ELF-1 (cell line): ENCODE measurements at places on chromosomes 5 and 9.

DNA sequence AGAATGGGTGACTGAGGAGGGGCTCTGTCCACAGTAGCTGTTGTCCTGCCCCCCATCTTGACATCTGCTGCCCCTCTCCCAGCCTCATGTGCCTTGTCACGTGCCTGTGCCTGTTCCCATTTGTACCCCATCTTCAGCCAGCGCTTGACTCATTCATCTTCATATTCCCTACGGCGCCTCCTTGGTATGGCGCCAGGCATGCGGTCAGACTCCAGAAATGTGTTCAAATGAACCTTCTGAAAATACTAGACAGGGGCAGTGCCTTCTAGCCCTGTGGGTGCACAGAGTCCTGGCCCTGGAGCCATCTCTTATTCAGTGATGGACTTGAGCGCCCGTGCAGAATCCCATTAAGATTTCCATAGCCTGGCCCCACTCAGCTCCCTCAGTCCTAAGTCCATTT is 46.2 kb downstream of the CFAP77 start:
- no peak for DNase-seq

DNA sequence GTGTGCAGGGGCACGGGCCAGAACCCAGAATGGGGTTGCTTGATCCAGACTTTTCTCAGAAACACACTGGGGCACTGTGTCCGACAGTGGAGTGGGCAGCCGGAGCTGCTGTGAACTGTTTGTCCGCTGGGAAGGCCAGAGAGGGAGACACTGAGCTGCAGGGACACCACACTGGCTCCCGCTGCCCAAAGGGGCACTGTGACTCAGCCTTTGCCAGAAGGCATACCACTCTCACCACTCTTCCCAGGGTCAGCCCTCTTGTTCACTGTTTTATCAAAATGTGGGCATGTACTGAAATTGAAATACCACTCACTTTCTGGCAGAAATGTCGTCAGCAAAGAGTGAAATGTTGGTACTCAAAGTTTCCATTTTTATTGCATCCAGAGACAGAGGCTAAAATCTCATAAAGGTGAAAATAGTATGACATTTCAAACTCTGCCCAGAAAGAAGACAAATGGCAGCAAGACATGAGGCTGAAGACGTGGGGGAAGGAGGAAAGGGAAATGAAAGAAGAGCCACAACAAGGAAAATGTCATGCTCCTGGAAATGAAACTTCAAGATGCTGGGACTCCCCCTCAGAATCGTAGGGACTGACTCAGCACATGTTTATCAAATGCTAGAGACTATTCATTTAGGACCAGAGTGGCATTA is 4.5 kb upstream of the IL7R start:
- DNase-seq, result no peak

DNA sequence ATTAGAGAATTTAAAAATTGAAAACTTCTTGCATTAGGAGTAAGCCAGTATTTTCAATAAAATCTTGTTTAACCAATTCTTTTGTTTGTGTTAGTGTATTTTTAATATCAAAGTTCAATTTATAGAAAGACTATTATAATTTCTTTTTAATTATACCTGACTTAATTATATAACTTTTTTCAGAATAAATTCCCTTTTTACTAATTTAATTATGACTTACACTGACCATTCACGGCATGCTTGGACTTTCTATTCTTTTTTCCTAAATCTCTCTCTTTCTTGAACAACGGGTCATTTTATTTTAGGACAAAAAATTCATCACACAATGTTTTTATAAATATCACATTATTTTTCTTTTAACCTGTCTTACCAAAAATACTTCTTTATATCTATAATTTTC is 555.3 kb upstream of the PTGER4 start:
- DNase-seq, result no peak

DNA sequence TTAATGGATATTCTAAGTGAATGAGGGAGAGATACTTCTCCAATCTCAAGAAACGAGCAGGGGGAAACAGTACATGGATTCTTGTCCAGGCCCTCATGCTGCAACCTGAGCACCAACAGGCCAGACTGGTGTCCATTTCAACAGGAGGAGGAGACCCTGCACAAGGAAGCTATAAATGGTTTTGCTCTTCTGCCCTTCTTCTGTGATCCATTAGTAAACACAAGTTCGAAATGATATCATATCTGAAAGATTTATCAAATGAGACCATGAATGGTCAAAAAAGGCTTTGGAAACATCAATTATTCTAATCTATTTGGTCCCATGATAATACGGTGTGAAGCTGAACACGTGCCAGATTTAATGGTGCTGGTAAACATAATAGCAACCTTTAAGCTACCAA is 109.8 kb downstream of the NR6A1 start:
- DNase-seq, result peak; percentile 14

GRCh38 chr5:79612667-79613198 is 492 bp downstream of the TENT2 start:
- no peak for DNase-seq

DNA sequence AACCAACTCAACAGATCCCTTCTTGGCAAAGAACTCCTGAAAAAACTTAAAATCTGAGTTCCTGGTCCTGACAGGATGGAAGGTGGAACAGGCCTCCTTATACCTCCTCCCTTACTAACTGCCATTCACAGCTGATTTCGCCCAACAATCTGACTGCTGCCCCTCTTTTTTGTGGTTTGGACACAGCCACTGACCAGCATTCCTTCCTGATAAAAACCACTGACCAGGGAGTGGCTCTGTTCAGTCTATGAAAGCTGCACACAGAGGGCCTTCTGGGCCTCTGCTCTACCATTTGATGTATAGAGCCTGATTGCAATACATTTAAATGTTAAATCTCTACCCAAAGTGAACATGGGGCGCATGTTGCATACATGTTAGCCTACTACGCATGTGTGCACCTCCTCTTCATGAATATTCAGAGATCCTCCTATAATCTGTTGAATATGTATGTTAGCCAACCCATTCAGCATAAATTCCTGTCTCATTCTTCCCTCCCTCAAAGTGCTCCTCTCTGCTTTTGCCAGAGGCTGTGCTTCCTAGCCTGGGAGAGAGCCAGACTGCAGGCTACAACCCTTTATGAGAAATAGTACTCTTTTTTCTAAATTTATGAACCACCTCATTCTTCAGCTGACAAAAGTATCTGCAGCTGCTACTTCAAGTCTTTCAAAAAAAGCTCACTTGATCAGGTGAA is 93.7 kb upstream of the MRPS30 start:
- no peak for DNase-seq

- no peak for DNase-seq
These were observed 41.0 kb downstream of the KCNMB1 start for GRCh38 chr5:170348137-170348633.

DNA sequence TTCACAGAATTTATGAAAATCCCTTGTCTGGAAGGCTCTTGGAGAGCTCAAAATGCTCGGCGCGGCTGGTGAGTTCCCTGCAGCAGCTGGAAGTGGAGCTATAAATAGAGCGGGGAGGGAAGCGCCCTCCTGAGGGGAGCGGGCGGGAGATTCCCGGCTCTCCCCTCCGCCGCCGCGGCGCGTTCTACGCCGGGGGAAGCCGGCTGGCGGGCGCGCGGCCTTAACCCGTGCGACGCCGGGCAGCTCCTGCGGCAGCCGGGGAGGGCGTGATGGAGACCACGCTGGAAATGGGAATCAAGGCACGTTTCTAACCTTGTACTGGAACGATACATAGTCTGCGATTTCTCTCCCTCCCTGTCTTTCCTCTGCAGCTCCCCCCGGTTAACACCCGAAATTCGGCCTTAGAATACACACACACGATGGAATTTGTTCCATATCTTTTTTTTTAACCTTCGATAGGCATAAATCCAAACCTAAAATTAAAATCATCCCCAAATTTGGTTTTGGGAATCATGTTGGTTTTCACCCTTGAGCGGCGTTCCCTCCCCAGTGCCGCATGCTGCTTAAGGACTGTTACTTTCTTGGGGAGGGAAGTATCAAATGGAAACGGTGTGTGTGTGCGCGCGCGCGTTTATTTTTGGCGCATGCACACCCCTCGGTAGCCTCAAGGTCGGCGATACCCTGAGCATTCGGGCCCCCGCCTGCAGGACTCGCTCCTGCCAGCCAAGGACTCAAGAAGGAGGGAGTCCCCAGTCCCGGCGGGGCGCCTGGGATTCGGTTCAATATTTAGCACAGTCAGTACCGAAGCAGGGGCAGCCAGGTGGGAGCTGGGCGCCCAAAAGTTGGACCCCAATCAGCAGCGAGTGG is 306.3 kb upstream of the KCNN2 start:
- DNase-seq, result peak; percentile 88

DNA sequence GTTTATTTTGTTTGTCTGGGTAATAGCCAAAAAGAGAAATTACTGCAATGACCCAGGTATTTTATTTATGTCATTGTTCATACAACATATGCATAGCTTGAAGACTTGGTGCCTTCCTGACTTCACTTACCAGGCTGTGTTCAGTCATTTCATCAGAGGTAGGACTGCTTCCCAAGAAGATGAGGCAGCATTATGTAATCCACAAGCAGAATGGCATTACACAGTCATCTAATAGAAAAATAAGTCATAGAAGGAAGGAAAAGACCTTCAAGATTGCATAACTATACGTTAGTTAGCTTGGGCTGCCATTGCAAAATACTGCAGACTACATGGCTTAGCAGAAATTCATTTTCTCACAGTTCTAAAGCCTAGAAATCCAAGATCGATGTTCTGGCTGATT is 167.5 kb downstream of the NMUR2 start:
- DNase-seq, result no peak

GRCh38 chr5:79581535-79581934 is 30.7 kb upstream of the TENT2 start:
- DNase-seq, result no peak

DNA sequence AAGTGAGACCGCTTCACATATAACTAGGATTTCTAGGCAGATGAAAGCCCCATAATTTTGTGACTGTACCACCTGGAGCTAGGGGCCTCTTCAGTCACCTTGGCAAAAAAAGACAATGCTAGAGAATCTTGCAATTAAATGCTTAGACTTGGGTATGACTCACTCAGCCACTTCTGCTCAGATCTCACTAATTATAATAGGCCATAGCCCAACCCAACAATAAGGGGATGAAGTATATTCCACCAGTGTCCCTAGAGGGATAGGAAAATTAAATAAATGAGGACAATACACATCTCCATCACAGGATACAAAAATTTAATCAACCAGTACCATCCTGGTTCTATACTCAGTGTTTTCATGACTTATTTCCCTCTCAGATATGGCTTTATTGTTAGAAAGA is 1079.9 kb upstream of the C9orf72 start:
- DNase-seq, result no peak

DNA sequence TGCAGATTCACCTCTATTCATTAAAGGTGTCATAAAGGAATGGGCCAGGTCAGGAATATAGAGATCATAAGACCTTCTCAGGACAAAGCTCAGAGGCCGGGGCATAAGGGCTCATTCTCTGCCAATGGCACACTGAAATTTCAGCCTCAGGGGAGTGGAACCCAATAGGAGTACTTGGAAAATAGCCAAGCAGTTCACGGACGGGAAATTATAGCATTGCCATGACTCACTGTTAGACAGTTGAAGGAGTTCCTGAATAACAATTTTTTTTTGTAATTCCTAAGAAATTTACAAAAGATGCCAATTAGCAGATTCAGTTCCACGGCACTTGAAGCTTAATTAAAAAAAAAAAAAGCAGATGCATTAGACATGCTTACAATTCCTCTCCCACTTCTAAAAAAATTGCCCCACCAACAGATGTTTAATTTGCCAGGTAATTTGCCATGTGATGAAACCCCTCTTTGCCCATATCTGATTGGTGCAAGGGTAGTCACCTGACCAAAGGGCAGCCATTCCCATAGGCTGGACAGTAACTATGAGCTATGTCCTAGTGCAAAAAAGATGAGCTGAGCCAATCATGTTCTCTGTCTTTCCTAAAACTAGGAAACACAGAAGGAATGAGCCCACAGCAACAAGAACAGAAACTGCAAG is 58.6 kb downstream of the PTCD2 start:
- no peak for DNase-seq

- DNase-seq, result no peak
These were observed 42.4 kb downstream of the OSTF1 start for GRCh38 chr9:75130621-75131230.

DNA sequence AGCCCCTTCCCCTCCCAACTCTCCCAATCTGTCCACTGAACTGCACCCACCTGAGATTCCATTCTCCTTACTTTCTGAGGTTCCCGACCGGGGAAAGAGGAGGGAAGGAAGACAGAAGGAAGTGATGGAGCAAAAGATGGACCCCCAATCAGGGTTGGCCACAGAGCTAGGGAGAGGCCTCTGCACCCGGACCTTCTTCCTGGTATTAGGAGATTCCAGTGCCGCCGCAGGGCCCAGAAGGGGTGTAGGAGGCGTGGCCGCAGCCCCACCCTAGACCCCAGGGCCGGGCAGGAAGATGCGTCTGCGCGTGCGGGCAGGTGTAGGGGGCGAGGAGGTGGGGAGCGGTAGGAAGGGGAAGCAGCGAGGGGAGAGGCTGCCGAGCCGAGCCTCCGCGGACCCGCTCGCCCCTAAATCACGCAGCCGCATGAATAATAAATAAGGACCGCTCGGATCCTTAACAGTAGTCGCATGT is 104.2 kb upstream of the MVB12B start:
- DNase-seq, result no peak

DNA sequence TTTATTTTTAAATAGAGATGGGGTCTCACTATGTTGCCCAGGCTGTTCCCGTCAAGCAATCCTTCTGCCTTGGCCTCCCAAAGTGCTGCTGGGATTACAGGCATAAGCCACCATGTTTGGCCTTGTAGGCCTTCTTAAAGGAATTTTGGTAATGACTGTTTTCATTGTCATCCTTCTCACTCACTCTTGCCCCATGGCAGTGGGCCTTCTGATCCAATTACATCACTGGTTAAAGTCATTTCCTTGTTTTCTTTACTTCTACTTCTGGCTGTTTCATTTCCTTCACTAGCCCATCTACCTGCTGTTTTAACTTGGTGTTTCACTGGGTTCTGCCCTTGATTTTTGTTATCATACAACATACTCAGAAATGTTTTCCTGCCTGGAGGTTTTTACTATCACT is 20.1 kb upstream of the NIM1K start:
- no peak for DNase-seq

DNA sequence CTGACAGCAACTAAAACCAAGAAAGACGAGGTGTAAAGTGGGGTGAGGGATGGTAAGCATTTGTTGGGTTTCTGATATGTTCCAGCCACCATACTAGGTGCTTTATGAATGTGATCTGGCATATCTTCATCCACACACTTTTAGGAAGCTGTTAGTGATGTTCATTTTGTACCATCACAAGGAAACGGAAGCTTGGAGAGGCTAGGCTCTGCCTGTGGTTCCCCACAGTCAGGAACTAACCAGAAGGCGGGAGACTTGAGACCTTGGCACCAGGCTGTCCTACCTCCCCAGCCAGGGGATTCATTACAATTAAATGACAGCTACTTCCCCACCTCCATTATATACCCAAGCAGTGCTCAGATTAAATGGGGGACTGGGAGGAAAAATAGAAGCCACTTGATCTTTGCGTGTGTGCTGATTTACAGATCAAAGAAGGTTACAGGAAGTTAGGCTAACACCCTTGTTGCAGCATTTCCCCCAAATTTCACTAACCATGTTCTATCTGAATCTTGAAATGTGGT is 43.0 kb downstream of the SFXN1 start:
- no peak for DNase-seq

DNA sequence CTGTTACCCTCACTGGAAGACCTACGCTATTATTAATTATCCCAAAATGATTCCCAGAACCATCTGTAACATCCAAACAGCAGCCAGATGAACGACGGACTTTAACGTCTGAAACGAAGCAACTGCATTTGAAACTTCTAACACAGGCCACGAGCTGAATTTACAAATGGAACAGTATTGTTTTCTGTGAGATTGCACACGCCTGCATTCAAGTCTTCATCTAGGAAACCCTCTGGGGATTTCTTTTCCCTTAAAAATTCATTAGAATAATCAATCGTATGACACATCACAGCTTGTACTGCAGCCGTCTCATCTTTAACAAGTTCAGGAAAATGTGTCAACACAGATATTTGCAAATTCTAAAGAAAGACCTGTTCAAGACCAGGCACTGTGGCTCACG is 80.2 kb downstream of the MYO10 start:
- DNase-seq, result no peak
